Epithelial cell of prostate (primary cell): ENCODE measurements at places on chromosomes 11 and 22.

DNA sequence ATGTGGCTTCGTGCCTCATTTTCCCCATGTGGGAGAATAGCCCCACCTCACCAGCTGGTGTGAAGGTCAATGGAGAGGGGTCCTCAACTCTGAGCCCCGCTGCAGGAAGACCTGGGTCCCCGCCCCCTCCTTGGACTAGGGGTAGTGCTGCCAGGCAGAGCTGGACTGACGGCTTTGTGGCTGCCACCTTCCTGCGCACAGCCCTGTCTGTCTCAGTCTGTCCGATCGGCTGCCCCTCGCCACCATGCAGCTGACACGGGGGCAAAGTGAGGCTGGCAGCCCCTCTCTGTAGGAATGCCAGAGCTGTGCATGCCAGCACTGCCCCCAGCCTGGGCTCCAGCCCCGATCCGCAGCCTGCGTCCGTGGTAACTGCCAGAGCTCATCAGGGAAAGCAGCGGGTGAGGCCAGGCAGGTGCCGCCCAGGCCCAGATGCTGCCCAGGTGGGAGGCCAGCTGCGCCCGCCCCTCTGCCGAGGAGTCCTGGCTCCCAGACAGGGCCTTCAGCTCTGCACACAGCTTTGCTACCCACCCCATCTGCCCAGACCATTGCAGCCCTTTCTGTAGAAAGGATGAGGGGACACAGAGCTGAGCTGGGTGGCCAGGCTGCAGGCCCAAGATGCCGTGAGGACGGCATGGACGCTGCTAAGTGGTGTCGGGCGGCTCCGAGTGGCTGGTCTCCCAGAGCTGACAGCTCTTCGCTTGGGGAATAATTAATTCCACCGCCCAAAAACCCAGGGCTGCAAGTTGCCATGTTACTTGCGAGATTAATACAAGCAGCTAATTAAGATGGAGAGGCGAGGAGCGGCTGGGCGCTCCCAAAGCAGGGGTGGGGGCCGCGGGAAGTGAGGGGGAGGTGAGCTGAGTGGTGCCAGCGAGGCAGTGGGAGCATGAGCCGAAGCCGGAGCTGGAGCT, 19.5 kb upstream of the FLRT1 start:
- DNase-seq: no peak

DNA sequence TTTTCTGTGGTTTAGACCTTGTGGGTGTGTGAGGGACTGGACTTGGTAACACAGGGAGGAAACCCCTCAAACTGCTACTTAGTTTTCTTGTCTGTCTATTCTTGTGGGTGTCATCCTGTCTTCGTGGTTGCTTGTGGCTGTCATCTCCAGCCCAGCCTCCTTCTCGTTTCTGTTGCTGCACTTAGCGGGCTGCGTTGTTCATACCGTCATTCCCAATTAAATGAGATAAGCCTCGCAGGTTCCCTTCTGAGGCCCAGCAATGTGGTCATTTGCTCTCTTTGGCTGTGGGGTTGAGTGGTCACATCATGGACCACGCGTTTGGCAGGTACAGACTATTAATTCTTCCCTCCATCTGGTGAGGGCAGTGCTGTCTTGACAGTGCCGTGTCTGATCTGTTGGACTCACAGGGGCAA, 18.8 kb downstream of the PANX1 start:
- DNase-seq: no peak

- DNase-seq: no peak
These were observed 13.4 kb upstream of the HYLS1 start for GRCh38 chr11:125873881-125874555.

- no peak for DNase-seq
These were observed 456.9 kb downstream of the BRD1 start for GRCh38 chr22:49370627-49371301.
